ENCODE measurements at places on chromosomes 2 and 18.
A peak's percentile ranks its signal among the peaks of the same experiment; 100 is the strongest.

- no peak for DNase-seq
Observed at GRCh38 chr2:46045888-46046287, 251.3 kb upstream of the EPAS1 start.

- peak; percentile 30 for DNase-seq
Observed at GRCh38 chr2:42128721-42129486, 40.2 kb upstream of the EML4 start.

GRCh38 chr2:234954551-234954992 lies 2.8 kb downstream of the SH3BP4 start:
- no peak for DNase-seq

DNA sequence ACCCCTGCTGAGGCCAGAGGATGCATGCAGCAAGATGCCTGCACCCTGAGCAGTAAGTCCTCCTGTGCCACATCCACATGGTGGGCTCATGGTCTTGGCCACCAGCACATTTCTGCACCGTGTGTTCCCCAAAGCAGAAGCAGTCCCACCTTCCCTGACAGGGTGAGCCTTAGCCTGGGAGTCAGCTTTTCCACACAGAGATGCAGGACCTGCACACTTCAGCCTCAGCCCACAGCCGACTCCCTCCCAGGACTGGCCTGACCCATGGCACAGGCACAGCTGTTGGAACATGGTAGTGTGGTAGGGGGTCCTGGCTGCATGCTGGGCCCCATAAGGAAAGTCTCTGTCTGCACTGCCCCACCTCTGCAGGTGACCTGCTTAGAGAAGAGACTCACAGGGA lies 5.0 kb downstream of the SNED1 start:
- DNase-seq = no peak

DNA sequence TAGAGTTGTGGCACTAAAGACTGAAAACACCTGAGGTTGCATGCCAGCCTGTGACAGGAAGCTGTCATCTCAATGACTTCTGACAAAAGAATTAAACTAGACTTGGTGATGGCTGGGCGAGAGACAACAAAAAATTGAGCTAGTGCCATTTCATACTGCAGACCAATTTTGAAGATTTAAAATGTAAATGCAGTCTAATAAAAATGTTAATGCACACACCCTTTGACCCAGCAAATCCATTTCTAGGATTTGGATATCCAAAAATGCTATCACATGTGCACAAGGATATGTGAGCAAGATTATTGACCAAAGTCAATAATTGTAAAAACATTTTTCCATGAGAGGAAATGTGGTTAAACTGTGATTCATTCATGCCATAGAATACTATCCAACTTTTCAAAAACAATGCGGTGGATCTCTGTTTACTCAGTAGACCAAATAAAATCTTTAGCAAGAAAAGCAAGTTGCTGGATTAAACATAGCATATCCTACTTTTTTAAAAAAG lies 5.6 kb downstream of the FBXO36 start:
- DNase-seq = no peak

Data from CD4-positive, alpha-beta T cell treated with Interleukin-12 subunit alpha and Interleukin-12 subunit beta, for 1 hour (primary cell).